ENCODE measurements at places on chromosomes 6 and 20.

GRCh38 chr6:170290296-170291128 lies at the start of gene DLL1:
TSS of gene DLL1 (minus strand) at chr6:170291078. CDS start at chr6:170290139, 939 bp downstream.
- DNase-seq: peak; percentile 16

DNA sequence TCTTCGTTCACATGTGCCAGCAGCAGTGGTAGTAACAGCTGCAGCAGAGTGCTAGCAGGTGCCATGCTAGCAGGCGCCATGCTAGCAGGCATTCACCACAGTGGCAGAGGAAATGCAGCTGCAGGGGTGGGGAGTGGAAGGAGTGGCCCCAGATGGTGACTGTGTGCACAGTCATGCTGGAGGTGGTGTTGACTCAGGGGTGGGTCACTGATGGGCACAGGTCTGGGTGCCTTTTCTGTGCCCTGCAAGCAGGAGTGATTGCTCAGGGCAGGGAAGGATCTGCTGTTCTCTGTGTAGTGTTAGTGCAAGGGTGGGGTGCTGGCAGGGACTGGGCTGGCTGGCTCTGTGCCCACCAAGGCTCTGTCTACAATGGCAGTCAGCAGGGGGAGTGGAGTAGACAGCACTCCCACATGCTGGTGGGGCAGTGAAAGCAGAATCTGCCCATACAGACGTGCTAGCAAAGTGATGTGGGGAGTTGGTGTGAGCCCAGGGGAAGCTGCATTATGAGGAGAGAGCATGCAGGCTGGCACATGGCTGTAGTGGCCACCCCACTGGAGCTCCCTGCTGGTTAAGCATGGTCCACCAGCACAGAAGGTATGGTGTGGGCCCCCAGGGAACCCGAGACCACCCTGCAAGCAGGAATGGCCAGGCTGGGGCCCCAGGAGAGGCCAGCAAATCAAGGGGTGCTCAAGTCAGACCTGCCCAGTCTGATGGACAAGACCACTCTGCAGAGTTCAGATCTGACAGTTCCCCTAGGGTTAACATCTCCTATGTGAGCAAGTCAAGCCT lies 11.4 kb upstream of the TSPYL4 start:
- DNase-seq: no peak

GRCh38 chr6:89547281-89547680 lies 91.3 kb downstream of the LYRM2 start:
- no peak for DNase-seq

- DNase-seq: no peak
These were observed 10.6 kb upstream of the SUPT3H start for GRCh38 chr6:45388328-45388727.

- DNase-seq: peak; percentile 6
These were observed 200.9 kb upstream of the EYA4 start for GRCh38 chr6:133040094-133040802.

DNA sequence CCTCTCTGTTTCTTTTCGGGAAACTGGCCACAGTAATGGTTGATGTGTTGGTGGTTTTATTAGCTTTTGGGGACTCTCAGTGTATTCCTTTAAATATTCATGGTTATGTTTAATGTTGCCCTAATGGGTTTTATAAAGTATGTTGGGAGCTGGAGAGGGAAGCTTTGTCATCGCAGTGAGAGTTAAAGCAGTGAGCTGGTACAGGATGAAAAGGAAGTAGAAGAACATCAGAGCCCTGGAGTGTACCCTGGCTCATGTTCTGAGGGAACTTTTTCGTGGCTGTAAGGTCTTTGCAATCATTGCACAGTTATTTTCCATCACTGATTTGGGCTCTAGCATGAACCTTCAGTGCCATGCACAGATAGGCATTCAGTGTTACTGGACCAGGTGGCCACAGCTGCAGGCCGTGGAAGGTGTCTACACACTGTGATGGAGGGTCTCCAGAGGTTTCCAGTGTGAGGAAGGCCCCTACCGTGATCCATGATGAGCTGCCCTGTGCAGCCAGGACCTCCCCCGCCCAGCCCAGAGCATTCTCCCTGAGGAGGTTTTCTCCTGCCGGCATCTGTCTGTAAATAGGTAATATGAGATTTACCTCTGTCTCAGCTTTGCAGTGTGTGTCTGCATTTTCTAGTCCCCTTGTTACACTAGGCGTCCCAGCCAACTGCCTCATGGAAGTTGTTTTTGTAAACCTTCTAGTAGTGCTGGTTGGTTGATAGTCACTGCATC lies 22.4 kb upstream of the TMEM217 start:
- DNase-seq: no peak

DNA sequence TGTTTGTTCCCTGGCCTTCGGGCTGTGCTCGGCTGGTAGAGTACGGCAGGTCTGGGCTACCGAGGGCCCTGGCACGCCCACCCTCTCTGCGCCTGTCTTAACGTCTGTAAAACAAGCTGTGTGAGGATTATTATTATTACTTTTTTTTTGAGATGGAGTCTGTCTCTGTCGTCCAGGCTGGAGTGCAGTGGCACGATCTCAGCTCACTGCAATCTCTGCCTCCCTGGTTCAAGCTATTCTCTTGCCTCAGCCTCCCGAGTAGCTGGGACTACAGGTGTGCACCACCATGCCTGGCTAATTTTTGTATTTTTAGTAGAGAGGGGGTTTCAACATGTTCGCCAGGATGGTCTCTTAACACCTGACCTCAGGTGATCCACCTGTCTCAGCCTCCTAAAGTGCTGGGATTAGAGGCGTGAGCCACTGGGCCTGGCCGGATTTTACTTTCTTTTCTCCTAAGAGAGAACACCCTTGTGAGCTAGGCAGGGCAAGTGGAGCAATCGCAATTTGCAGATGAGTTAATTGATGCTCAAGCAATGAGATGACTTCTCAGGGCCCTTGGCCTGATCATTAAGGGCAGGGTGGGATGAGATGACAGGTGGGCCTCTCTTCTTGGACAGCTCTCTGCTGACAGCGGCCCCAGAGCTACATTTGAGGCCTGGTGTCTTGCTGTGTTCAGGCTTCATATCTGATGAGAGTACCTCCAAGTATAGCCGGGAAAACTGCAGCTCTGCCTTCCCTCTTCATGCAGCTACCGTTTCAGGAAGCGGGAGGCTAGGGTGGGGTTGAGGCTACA lies 859 bp upstream of the SMIM29 start:
- no peak for DNase-seq

GRCh38 chr20:58352468-58352867 lies 36.6 kb upstream of the VAPB start:
- no peak for DNase-seq

DNA sequence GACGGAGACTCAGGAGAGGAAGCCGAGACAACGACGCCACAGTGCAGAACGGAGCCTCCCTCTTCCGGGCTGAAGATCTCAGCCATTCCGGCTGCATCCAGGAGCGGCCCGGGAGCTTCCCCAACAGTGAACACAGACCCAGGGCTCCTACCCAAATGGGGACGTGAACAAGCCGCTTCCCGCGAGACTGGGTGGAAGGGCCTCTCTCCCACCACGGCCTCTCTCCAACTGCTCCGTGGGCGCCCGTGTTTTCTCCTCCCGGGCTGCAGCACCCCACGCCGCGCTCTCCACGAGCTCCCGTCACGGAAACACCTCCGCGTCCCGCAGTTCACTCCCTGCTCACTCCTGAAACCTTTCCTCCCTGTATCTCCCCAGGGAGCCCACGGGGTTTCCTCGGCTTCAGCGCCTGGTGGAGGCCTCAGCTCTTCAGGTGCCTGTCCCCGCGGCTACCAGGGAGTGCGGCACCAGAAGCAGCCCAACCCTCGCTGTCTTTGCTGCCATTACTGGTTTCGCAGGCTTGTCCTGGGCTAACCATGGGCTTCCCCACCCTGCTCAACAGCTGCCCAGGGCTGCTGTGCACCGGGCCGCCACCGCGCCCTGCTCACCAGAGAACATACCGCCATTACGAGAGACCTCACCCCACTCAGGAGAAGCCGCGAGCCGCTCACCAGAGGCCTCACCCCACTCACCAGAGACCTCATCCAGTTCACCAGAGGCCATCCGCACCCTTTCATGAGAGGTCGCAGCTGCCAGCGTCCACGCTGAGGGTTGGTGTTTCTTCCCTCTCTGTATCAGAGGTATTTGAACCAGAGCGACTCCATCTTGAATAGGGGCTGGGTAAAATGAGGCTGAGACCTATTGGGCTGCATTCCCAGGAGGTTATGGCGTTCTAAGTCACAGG lies 922.8 kb downstream of the QKI start:
- no peak for DNase-seq

GRCh38 chr6:166989427-166990032 lies 9.7 kb upstream of the CEP43 start:
- peak; percentile 33 for DNase-seq

DNA sequence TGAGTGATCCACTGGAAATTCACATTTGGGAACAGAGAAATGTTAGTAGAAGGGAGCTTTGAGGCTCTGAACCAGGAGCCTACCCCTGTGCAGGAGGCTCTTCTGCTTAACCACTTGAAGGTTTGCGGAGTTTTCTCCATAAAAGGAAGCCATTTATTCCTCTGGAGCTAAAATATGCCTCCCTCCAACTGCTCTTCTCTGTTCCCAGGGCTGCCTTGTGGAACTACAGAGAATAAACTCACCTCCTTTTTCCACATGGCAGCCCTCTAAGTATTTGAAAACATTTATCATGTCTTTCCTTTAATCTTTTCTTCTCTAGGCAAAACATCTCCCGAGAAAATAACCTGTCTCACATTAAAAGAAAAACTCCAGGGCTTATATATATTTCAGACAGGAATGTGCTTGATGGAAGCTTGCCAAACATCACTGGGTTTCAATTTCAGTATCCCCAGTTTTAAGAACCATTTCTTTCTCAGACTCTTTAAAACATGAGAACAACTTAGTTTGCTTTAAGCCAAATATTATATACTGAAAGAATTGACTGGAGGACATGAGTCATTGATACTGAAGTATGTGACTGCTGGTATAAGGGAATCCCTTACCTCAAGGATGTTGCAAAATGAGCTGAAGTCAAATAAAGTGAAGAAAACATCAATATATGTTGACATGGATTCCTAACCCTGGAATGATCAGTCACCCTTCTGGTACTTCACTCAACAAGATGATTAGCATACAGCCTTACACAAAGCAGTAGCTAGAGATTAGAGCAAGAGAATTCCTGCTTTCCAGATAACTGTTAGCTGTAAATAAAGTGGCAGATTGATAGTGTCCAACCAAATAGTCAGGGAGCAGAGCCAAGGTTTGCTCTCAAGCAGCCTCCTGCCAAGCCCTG lies 74.0 kb downstream of the ZBTB2 start:
- DNase-seq: no peak

- peak; percentile 2 for DNase-seq
These were observed 119.4 kb downstream of the TBX18 start for GRCh38 chr6:84645000-84645399.

DNA sequence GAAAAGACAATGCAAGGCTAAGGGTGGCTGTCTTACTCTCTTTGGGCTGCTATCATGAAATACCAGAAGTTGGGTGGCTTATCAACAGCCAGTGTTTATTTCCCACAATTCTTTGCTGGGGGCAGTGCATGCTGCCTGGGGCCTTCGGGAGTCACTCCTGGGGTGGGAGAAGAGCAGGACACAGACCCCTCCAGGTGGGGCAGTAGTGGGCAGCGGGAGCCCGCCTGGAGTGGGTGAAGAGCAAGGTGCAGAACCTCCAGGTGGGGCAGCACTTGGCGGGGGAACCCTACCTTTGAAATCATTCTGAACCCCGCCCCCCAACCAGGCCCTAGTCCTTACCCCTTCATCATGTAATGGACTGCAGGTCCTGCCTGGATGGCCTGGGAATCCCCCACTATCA lies 69.6 kb upstream of the THBS2 start:
- DNase-seq: no peak

- peak; percentile 17 for DNase-seq
These were observed 93.8 kb upstream of the LY86 start for GRCh38 chr6:6494677-6495076.

GRCh38 chr20:50877232-50877743 lies 53.9 kb downstream of the ADNP start:
- DNase-seq: no peak

GRCh38 chr6:106546261-106546690 lies 83.0 kb downstream of the RTN4IP1 start:
- DNase-seq: no peak

- no peak for DNase-seq
These were observed 114.7 kb upstream of the SPTLC3 start for GRCh38 chr20:12894089-12894488.

GRCh38 chr20:50911716-50912115 lies 19.5 kb downstream of the ADNP start:
- DNase-seq: no peak

DNA sequence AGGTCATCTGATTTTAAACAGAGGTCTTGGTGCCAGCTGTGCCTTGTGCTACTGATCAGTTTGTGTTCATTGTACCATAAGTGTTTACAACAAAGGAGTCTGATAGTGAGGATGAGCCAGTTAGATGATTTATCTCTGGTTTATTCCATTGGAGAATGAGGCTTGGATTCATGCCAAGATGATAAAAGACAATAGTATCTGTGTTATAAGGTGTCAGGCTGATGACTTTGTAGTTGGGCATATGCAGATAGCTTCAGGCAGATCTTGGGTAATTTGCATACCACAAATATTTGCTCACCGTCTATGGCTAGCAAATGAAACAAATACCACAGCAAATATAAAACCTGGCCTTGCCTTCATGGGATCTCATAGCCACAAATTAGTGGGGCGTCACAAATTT lies 43.3 kb upstream of the PHACTR2 start:
- DNase-seq: peak; percentile 25

Measured in LoVo (cell line).